ENCODE measurements at places on chromosomes 4 and X.

DNA sequence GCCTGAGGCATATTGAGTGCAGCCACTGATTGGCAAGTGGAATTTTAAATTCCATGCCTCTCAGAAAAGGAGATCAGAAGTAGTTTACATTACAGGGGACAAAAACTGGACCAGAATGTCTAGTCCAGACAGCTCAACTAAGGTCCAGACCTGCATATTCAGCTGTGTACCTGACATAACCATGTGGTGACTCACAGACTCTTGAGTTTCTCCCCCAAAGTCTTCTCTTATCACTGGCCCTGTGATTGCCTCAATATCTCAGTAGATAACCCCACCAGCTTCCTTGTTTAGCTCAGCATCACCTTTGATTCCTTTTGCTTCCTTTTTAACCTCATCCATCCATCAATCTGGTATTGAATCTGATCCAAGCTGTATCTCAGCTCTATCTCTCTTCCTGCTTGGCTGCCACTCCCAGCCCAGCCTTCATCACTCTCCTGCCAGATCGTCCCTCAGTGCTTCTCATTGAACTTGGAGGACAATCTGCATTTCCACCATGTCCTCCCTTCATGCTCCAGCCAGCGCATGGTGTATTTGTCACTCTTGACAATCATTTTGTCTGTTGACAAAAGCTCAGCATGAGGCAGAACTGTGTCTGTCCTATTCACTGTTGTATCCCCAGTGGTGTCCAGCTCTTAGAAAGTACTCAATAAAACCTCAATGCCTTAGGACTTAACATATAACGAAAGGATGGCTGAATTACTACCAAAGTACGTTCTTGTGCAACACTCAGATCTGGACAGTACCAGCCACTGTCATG is 27.8 kb upstream of the SLC2A9 start:
- no peak for DNase-seq

DNA sequence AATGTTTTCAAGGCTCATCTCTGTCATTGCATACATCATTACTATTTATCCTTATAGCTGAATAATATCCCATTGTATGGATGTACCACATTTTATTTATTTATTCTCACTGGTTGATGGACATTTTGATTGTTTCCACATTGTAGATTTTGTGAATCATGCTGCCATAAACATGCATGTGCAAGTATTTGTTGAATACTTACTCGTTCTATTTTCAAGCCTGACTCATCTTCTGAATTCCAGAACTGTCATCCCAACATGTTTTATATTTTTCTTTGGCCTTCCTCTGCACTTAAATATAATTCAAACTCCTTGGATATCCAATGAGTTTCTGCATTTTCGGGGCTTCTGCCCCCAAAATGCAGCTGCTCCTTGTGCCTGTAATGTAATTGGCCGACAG is 77.6 kb downstream of the MXRA5 start:
- DNase-seq = no peak

GRCh38 chr4:152690706-152691651 is 11.2 kb upstream of the TMEM154 start:
- no peak for DNase-seq

- no peak for DNase-seq
Observed at GRCh38 chrX:10397349-10397748, 223.0 kb downstream of the MID1 start.

- no peak for DNase-seq
Observed at GRCh38 chrX:48475296-48475695, 703 bp upstream of the FTSJ1 start.

GRCh38 chr4:172688534-172688933 is 480.1 kb upstream of the GALNT7 start:
- no peak for DNase-seq

- no peak for DNase-seq
Observed at GRCh38 chr4:24557026-24558025, 27.0 kb downstream of the DHX15 start.

GRCh38 chr4:89379511-89380044 is 72.0 kb upstream of the GPRIN3 start:
- no peak for DNase-seq

DNA sequence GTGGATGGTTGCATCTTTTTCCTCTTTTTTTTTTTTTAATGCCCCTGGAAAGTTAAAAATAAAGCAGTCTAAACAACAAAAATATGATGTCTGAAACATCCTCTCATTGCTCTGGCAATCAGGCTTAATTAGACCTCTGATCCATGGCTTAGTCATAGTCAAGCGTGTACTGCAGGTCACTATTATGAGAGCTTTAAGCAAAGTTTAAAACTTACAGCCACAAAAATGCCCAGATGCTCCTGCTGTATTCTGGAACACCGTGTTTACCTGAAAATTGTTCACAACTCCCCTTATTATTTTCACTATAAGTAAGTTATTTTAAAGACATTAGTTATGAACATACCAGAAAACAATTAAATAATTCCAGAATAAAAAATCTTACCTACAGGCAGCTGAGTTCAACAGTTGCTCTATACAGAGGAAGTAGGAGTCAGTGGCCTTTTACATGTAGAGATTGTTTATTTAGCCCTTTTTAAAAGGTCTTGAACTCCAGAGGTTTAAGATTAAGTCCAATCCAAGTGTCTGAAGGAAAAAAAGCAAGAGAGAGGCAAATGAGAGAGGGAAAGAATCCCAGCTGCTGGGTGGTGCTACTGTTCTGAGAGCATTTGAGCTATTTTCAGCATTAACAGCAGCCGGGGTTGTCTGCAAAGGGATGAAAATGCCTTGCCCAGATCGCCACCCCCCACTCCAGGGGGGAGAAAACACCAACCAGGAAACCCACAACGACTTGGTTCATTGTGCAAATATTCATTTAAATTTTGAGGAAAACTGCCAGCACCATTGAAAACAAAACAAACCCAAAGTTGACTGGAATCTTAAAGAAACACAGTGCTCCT is 36.9 kb downstream of the SORBS2 start:
- no peak for DNase-seq

GRCh38 chr4:122583906-122584305 is 37.0 kb downstream of the IL21 start:
- no peak for DNase-seq

DNA sequence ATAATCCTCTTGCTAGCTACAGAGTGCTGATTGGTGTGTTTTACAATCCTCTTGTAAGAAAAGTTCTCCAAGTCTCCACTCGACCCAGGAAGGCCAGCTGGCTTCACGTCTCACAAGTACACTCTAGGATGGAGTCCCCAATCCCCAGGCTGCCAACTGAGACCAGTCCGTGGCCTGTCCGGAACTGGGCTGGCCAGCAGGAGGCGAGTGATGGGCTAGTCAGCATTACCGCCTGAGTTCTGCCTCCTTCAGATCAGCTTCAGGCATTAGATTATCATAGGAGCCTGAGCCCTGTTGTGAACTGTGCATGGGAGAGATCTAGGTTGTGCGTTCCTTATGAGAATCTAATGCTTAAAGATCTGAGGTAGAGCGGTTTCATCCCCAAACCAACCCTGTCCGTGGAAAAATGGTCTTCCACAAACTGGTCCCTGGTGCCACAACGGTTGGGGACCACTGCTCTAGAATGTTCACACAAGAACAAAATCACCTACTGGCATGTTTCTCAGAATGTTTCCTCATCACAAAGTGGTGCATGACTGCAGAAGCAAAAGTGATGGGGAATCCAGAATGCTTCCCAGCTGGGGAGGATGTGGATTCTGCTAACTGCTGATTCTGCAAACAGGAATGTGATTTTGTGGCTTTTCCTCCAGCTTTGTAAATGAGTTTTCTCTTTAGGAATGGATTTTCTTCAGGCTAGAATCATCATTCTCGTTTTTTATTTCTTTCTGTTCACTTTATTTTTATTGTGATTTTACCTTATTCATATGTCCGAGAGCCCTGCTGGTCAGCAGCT is 40.9 kb downstream of the SEPTIN11 start:
- DNase-seq = no peak

DNA sequence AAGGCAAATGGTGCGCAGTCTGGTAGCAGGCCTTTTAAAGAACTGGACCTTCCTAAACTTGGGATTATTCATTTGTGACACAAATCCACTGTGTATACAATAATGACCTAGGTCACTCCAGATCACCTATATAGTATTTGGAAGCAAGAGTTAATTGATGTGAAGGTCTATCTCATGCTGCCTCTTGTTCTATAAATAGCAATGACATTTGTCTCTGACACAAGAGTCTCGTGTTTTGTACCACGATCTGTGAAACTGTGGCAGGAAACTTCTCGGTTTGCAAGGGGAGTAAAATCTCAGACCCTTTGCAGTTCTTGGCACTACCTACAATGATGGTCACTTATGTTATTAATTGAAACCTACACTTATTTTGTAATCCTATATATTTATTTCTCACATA is 1408.4 kb downstream of the PCDH7 start:
- DNase-seq = no peak

- DNase-seq = no peak
Observed at GRCh38 chr4:94871644-94872305, 114.0 kb downstream of the BMPR1B start.

DNA sequence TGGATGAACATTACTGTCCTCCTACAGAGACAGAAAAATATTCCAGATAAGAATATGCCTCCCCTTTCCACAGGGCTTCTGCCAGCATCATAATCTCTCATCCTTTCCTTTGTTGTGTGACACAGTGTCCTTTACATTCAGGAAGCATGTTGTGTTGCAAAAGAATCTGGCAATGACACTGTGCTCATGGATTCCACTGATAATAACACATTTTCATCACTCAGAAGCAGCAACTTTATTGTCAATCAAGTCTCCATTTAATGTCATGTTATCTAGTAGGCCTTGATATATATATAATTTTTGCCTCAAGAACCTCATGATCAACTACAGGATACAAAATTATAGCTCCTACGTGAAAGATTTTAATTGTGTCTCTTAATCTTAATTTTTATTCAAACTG is 833.9 kb downstream of the FSTL5 start:
- no peak for DNase-seq

GRCh38 chr4:169485791-169486742 is 126.3 kb downstream of the NEK1 start:
- no peak for DNase-seq

DNA sequence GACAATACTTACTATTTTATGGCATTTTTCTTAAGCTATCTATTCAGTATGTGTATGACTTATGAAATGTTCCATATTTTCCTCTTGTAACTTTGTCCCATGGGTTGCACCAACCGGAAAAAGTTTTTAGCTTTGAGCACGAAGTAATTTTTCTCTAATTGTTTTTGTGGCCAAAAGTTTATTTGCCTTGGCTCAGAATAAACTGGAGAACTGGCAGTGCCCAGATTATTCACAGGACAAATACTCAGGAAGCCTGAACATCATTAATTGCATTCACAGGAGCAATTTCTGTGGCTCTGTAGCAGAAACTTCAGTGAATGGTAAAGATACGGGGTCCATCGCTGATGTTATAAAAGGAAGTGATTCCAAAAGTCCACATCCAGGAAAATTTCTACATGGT is 184.5 kb downstream of the ARHGAP10 start:
- no peak for DNase-seq

DNA sequence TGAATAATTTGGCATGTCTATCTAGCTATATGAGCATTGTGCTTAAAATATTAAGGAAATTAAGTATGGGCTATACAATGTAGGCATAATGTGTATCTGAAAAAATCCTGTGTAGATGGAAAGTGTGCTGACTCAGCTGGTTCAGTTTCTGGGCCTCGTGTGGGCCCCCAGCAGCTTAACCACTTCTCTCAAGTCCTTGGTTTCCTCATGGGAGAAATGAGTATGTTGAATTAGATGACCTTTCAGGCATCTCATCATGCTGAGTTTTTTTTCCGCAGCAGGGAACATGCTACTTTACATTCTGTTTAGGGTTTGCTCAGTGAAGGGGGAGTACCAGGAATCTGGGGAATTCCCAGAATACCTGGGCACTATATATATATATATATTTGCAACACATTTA is 30.5 kb downstream of the RHOH start:
- DNase-seq = peak; percentile 75

DNA sequence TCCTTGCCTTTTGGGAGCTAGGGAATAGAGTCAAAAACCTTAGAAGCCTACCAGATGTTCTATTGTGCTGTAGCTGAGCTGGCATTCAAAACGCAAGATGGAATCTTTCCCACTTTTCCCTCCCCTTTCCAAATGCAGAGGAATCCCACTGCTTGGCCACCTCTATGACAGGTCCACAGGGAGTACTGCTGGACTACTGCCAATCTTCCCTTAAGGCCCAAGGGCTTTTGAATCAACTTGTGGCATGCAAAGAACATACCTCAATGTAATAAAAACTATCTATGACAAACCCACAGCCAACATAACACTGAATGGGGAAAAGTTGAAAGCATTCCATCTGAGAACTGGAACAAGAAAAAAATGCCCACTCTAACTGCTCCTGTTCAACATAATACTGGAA is 139.2 kb upstream of the AGTR2 start:
- DNase-seq = no peak

DNA sequence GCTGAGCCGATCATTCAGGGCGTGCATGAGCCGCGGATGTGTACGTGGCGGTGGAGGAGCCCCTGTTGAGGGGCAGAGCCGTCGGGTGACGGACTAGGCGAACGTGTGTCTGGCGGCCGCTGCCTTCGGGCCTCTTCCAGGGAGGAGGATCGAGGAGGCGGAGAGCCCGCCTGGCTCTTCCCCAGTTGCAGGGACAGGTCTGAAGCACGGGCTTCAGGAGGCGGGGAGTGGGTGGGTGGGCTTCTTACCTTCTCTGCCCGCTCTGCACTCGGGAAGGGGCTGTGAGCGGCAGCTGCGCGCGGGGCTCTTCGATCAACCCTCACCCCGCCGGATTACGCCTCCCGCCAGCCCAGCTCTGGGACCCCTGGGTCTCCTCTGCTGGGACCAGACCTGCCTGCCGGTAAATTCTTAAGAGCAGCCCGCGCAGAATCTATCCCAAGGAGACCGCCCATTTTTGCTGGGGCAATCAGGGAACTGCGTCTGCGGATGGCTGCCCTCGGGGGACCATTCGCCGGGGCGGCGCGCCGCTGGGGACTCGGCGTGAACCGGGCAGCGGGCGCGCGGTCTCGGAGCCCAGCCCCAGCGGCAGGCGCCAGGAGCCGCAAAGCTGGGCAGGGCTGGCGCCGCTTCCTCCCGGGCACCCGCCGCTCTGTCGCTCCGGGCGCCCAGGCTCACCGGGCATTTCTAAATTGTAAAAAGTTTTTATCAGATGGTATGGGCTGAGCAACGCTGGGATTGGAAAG is 4.9 kb downstream of the PLAC8 start:
- DNase-seq = peak; percentile 58

DNA sequence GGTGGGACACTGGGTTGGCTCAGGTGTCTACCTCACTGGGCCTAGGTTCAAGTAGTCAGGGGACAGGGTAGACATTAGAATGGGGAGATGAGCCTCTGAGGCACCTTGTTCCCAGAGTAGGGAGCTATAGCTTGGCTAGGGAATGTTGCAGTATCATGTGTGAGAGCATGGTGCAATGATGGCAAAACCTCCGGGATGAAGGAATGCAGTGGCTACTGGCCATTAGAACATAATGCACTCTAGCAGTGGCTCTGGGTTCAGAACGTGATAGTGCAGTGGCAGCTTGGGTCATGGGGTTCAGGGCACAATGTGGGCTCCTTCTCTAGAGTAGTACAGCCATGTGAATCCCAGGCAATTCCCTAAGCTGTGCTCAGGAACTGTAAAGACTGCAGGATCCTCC is 471.5 kb downstream of the CCSER1 start:
- DNase-seq = no peak

GRCh38 chrX:132063334-132063733 is 40.2 kb downstream of the STK26 start:
- DNase-seq = no peak

Data from activated CD4-positive, alpha-beta T cell treated with anti-CD3 and anti-CD28 coated beads, Interleukin-2, amount 50 U/mL, for 48 hours (primary cell).